ENCODE measurements at places on chromosomes 1 and 21.
A peak's percentile ranks its signal among the peaks of the same experiment; 100 is the strongest.

GRCh38 chr1:234750922-234751627, 141.1 kb upstream of the IRF2BP2 start:
- no peak for DNase-seq

GRCh38 chr1:221712776-221713431, 29.0 kb downstream of the DUSP10 start:
- peak; percentile 79 for DNase-seq

GRCh38 chr1:185463011-185463410, 146.0 kb upstream of the IVNS1ABP start:
- DNase-seq, result no peak

DNA sequence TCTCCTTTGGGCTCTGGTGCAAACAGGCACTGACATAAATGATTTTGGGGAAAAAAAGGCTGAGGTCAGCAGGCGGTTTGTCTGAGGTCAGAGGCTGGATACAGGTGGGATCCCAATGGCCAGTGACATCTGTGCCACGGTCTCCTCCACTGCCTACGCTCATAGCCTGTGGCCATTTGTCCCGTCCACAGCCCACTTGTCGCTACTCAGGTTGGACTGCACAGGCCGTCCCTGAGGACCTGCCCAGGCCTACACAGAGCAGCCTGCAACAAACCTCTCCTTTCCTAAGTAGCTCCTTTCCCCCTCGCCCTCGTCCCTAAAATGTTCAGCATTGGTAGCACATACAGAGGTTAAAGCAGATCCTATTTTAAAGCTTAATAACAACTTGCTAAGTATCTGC, 150.7 kb downstream of the ZBTB18 start:
- no peak for DNase-seq

- DNase-seq, result no peak
These were observed 33.0 kb downstream of the SH3BGR start for GRCh38 chr21:39484711-39485276.
